ENCODE measurements at places on chromosomes 11 and 22.

DNA sequence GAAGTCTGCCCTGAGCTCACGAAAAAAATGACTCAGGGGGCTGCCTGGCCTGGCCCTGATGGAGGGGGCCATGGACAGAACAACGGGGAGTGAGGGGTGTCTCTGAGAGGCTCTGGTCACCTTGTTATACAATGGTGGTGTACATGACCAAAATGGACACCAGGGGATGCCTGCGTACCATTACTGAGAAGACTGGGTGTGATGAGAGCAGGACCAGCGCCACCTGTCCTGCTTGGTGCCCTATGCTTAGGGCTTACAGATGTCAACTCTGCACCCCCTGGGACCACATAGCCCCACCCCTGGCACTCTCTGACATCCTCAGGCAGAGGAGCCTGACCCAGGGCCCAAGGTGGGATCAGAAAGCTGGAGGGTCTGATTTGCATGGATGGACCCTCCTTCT lies 104.8 kb downstream of the ZNF280B start:
- DNase-seq, result no peak

- no peak for DNase-seq
These were observed 19.1 kb downstream of the HIRA start for GRCh38 chr22:19412478-19412877.

DNA sequence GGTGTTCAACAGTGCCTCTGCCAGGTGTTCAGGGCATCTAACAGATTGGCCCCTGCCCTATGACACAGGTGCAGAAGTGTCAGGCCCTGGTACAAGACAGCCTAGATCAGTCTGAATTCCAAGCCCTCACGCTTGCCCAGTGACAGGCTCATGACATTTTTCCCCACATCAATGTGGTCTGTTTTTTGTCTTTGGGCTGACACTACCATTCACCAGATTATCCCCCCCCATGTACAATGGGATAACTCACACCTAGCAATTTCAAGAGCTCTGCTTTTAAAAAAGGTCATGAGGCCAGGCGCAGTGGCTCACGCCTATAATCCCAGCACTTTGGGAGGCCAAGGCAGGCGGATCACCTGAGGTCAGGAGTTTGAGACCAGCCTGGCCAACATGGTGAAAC lies 155.5 kb upstream of the PITPNB start:
- DNase-seq, result no peak

DNA sequence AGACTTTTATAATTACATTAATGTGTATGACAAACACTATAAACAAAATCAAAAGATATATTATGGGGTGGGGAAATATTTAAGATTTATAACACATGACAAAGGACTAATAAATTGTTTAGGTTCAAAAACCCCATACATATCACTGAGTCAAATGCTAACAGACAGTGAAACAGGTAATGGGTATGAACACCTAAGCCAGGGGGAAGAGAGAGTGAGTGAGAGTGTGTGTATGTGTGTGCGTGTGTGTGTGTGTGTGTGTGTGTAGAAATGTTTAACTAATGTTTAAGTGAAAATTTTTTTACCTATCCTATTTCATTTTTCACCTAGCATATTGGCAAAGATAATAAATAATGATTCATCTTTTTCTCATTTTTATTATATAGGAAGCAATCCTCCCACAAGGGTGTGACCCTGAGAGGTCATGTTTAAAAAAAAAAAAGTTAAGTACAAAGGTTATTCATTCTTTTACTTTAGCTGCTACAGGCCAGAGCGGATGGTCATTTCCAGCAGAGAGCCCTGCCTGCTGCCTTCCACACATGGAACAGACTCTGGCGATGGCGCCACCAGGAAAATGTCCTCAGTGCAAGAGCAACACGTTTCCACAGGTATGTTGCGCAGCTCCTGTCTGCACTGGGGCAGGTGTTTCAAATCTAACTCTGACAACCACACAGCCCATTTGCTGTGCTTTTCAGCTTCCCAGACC lies 72.9 kb downstream of the PISD start:
- no peak for DNase-seq

- no peak for DNase-seq
These were observed 43.2 kb downstream of the DKK3 start for GRCh38 chr11:11965192-11965591.

DNA sequence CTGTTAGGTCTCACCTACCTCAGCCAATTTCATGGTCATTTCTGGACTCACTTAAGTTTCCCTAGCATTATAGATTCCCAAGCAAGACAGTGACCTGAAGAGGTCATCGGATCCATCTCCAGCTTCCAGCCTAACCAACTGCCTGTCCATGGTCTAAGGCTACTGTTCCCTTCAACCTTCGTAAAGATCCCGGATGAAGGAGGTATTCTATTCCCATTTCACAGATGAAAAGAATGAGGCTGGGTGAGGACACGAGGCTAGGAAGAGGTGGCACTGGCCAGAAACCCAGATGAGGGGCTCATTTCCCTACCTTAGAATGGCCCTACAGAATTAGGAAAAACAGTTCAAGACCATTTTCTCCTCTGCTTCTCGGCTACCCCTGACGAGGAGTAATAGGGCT lies 31.3 kb upstream of the DRD2 start:
- DNase-seq, result no peak

GRCh38 chr11:13972043-13972910 lies 9.8 kb downstream of the SPON1 start:
- no peak for DNase-seq

- DNase-seq, result no peak
These were observed 205.6 kb downstream of the ADAMTS15 start for GRCh38 chr11:130653838-130654636.

GRCh38 chr11:94854770-94855633 lies 86.8 kb downstream of the AMOTL1 start:
- no peak for DNase-seq

DNA sequence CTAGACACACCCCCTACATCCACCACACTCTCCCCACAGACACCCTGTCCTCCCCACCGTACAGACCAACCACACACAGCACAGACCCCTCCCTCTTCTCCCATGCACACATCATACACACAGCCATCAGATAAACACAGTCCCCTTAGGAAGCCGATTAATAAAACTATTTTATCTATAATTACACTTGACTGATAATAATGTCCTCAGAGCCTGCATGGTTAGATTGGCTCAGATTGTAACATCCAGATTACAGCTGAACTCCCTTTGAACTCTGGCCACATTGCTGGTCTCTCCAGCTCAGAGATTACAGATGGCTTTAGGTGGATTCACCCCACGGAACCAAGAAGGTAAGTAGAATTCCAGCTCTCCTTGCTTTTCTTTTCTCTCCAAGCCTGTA lies 9.5 kb upstream of the ELF5 start:
- no peak for DNase-seq

DNA sequence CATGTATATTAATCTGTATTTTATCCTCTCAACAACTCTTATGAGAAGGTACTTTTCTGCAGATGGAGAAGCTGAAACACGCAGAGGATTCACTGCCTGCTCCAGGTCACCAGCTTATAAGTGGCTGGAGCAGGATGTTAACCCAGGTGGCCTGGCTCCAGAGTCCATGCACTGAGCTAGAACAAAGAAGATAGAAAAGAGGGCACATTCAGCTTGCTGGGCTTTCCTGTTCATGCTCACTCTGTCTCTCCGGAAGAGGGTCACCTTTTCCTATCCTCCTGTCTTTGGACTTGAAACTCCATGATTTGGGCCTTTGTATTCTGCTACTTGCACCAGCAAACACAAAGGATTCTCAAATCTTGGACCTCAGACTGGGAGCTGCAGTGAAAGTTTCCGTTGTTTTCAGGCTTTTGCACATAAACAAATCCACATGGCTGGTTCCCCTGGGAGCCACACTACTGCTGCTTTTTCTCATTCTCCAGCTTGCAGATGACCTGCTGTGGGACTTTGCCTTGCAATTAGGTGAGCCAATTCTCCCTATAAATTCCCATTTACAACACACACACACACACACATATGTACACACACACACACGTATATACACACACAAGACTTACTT lies 117.3 kb upstream of the GRK3 start:
- no peak for DNase-seq

DNA sequence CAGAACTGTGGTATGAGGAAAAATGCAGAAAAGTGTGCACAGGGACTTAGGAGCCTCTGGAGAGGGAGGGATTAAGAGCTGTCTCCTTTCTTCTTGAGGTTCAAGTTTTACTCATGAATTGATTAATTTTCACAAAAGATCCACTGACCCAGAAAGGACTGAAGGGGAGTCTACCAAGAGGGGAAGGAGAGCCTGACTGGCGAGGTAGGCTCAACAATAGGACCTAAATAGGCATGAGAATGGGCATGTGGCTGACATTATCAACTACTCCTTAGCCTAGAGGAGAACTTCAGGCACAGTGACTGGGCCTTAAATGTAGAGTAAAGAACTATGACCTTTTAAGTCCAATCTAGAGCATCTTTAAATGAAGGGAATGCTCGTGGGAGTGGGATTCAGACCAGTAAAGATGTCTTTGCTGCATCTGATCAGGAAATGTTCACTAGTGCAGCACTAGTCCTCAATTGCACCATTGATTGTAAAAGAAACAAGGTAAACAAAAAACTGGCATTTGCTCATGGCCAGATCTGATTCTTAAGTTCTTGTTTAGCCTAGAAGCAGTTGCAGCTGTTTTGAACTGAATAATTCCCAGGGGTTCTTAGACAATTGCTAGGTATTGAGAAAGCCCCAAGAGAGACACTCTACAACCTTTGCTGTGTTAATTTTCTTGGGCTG lies 135.6 kb downstream of the RAB38 start:
- DNase-seq, result no peak

- DNase-seq, result no peak
These were observed 402.2 kb downstream of the AASDHPPT start for GRCh38 chr11:106479646-106480045.

DNA sequence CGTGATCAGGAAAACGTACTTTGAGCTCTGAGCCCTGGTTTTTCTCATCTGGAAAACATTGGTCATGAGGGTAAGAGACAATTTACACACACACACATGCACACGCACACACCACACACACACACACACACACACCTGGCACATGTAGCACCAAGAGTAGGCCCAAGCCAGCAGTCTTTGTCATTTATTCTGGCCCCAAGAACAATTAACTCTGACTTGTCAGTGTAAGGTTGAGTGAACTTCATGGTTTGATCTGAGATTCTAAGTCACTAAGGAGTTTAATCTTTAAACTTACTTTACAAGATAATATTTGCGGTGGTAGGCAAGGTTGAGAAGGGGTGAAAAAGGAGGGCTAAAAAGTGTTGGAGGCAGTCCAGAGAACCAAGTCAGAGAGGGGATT lies 44.1 kb downstream of the MMP20 start:
- DNase-seq, result no peak

- no peak for DNase-seq
These were observed 157.6 kb downstream of the BLID start for GRCh38 chr11:121958323-121958970.

DNA sequence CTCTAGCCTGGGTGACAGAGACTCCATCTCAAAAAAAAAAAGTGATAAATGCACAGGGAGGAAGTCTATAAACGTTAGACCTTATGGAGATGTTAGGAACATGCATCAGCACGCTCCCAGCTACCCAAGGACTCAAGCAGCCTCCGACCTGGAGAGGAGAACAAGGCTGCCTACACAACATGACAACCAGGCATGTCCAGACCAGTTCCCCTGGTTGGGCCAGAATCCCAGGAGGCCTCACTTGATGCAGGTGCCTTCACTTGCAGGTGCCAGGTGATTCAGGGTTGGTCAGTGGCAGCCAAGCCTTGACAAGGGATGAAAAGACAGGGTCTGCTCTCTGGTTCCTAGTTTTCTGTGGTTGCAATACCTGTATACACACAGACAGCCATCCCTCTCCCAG lies 5.9 kb downstream of the RANGAP1 start:
- no peak for DNase-seq

DNA sequence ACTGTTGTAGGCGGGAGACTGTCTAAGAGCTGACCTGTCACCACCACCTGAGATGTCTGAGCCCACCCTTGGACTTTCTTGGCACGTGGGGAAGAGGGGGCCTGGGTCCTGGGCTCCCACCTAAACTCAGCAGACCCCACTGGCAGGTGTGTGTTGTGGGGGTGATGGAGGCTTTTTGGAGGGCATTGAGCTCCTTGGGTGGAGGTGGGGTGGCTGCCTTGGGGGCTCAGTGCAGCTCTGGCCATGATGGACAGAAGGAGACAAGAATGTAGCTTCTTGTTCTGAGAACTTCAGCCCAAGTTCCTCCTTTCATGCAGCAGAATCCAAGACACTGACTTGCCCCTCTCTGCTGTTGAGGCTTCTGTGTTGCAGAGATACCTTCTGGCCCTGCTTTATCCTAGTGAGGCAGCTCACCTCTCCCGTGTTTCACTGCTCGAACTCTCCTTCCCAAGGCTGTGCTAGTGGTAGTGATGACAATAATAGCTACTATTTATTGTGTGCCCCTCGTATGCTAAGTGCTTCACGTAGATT lies 116.6 kb upstream of the OR4B1 start:
- DNase-seq, result no peak

- no peak for DNase-seq
These were observed 63.7 kb downstream of the MACROD1 start for GRCh38 chr11:64102005-64102738.

DNA sequence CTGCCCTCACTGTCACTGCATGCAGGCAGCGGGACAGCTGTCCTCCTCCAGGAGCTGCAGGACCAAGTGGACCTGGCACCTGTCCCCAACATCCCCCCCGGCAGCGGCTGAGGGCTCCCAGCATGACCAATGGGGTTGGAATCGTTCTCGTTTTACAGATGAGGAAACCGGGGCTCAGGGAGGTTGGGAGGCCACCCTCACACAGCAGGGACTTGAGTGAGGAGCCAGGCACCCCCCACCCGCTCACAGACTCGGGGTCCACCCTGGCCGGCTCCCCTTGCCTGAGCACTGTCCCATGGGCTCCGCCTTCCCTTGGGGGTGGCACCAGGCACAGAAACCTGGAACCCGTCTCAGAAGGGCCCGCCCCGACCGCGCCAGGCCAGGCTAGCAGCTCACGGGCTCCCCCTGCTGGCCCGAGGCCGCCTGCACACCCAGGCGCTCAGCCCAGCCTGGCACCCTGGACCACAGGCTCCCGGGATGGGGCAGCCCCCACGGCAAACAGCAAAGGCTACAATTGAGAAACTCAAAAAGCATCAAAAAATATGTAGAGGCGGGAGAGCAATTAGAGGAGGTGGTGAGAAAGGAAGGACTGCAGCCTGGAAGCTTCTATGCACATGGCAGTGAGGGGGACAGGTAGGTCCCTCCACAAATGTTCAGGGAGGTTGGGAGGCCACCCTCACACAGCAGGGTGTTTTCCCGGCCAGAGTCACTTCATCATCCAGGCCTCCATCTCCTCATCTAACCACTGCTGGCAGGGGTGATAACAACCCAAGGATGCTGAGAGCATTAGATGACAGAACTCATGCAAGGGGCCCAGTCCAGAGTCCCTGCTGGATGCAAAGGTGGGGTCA lies 12.8 kb downstream of the MACROD1 start:
- DNase-seq, result peak; percentile 51

GRCh38 chr11:78935398-78936068 lies 360.9 kb upstream of the NARS2 start:
- DNase-seq, result no peak
